NCI-H1436 treated with DMSO at 0.1 percent for 48 hours (cell line): ENCODE measurements at places on chromosomes 6 and 20.

GRCh38 chr6:131744432-131745287 is 33.8 kb upstream of the CTAGE9 start:
- DNase-seq: no peak

- no peak for DNase-seq
Observed at GRCh38 chr6:34310817-34311216, 62.0 kb upstream of the SMIM29 start.

- DNase-seq: no peak
Observed at GRCh38 chr6:127177030-127177922, 58.8 kb downstream of the RSPO3 start.

- no peak for DNase-seq
Observed at GRCh38 chr6:41652866-41653652, 14.8 kb downstream of the MDFI start.

- no peak for DNase-seq
Observed at GRCh38 chr6:75418233-75418632, 75.4 kb downstream of the FILIP1 start.

GRCh38 chr6:137051790-137052472 is 7.2 kb upstream of the IL20RA start:
- no peak for DNase-seq

- DNase-seq: peak; percentile 47
Observed at GRCh38 chr20:32483351-32484224, 101.5 kb downstream of the NOL4L start.

DNA sequence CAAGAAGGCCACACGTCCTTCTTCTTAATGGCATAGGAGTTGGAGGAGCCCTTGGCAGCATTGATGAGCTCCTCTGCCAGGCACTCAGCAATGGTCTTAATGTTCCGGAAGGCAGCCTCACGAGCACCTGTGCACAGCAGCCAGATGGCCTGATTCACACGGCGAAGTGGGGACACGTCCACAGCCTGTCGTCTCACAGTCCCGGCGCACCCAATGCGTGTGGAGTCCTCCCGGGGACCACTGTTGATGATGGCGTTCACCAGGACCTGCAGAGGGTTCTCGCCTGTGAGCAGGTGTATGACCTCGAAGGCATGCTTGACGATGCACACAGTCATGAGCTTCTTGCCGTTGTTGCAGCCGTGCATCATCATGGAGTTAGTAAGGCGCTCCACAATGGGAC is 4.6 kb upstream of the TSPYL4 start:
- DNase-seq: no peak

DNA sequence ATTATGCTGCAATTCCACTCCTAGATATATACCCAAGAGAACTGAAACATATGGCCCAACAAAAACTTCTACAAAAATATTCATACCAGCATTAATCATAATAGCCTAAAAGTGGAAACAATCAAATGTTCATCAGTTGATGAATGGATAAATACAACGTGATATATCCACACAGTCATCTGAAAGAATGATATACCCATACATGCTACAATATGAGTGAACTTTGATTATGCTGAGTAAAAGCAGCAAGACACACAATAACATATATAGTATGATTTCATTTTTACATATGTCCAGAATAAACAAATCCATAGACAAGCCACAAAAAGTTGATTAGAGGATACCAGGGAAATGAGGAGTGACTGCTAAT is 30.7 kb downstream of the CDK19 start:
- DNase-seq: no peak

DNA sequence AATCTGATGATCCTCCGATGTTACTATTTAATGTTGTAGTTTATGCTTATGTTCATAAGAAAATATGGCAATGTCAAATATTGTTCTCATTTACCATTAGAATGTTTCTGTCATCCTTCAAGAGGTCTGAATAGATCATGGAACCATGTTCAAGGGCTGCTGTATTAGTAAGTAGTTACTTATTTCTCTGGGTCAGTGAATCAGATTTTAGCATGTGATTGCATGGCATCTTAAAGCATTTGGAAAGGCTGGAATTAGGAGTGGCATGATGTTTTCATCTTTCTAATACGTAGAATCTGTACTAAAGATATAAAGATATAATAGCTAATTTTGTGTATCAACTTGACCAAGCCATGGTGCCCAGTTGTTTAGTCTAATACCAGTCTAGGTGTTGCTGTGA is 40.5 kb upstream of the NKX2-4 start:
- no peak for DNase-seq

GRCh38 chr6:68975064-68975463 is 340.0 kb downstream of the ADGRB3 start:
- DNase-seq: peak; percentile 15

DNA sequence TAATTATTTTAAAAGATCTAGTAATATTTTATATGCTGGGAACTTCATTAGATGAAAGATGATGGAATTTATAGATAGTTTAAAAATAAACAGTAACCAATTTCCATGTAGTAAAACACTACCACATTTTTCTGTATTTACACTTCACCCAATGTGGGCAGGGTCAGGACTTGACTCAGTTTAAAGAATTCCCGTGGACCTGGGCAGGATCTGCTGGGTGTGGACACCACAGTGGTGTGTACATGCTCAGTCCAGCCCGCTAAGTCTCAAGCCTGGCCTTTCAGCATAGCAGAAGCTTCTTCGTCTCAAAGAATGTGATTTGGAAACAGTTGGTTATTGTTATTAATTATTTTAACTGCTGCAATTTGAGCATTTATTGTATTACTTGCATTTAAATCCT is 364.2 kb downstream of the SYNE1 start:
- DNase-seq: no peak

- no peak for DNase-seq
Observed at GRCh38 chr6:46356543-46356942, 134.7 kb downstream of the RCAN2 start.

- no peak for DNase-seq
Observed at GRCh38 chr20:4805663-4806449, 84.1 kb downstream of the PRND start.

DNA sequence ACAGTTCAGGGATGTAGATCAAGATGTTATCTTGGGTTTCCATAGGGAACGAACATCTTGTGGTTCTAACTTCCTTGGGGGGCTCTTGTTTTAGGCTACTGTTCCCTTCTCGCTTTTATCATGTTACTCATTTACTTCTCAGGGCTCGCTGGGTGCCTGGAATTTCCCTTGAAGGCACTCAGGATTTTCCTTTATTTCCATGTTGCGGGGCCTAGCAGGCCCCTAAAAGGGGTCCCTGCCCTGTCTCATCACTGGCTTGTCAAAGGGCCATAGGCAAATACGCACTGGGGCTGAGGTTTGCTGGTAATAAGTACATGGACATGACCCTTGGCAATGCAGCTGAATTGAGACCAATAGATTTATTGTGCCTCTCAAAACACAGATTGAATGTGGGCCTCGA is 262.3 kb downstream of the CDH4 start:
- no peak for DNase-seq

GRCh38 chr20:20443504-20443903 is 75.6 kb downstream of the INSM1 start:
- no peak for DNase-seq

DNA sequence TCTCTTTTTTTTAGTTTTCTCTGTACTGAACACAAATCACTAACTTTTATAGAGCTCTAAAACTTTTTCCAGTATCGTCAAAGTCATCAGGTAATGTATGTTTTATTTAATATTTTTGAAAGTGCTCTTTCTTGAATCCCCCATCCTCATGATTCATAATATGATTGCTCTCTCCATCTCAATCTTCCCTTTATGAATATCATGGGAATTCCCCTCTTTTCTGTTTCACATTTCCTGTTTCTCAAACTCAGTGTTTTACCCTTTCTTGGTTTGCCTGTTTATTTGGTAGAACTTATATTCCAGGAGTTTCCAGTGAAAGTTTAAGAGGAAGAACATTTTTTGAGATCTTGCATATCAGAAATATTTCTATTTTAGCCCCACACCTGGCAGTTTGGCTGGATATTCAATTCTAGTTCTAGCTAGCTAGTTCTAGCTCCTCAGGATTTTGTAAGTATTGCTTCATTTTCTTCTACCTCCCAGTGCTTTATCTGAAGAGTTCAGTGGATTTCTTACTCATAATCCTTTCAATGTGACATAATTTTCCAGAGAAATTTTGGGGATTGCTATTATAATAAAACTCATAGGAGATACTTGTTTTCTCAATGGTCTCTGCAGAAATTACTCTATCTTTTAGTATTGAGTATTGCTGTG is 6.1 kb upstream of the C6orf58 start:
- DNase-seq: no peak

DNA sequence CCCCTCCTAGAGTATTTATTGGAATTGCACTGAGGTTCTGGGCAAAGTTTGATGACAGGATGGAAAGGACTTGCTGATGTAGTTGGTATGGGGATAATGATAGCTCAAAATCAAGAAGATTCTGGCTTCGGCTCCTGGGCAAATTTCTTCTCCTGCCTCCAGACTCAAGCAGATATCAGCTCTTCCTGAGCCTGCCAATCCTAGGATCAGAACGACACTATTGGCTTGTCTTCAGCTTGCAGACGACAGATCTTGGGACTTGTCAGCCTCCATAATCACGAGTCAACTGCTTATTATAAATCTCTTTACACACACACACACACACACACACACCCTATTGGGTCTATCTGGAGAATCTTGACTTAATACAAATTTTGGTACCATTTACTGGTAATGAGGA is 131.1 kb downstream of the PREX1 start:
- no peak for DNase-seq

DNA sequence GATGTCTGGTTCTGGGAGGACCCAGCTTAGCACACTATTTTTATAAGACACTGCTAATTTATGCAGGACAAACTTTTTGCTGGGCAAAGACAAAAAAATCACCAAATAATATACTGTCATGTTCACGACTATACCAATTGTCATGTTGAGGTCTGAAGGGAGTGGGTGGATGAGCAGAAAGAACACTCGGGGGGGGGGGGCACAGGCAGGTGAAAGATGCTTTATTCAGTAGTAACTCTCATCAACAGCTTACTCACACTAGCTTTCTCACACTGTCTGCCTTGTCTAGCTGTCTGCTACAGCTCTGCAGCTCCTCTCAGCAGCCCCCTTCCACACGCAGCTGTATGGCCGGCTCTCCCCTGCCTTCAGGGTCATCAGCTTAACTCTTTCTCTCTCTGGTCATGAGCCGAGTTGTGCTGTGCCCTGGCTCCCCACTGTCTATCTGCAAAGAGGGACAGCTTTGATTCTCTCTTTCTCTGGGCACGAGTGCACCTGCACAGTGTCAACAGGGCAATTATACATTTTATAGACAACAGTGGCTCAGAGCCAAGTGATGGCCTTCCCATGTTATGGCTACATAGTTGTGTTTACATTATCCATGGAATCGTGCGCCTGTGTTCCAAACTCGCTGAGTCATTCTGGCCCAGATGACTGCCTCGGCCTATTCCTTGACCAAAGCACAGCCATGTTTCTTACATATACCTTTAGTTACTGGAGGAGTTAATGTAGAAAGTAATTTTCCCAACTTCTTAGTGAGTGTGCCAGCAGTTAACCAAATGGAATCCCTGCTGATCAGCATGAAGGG is 187.7 kb upstream of the PRSS16 start:
- no peak for DNase-seq

DNA sequence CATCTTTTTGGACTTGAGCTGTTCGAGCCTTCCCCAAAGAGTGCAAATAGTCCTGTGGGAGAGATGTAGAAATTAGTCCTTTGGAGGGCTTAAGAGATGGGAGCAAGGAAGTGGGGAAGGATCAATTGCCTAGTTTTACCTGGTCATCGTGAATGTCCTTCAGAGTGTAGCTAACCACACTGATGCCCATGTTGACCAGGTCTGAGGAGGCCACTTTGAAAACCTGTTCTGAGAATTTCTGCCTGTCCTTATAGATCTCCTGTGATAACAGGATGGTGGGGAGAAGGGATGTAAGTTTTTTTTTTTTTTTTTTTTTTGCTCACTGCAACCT is 2.0 kb downstream of the FLOT1 start:
- DNase-seq: no peak

- no peak for DNase-seq
Observed at GRCh38 chr20:17938871-17939619, 29.5 kb downstream of the SNX5 start.

DNA sequence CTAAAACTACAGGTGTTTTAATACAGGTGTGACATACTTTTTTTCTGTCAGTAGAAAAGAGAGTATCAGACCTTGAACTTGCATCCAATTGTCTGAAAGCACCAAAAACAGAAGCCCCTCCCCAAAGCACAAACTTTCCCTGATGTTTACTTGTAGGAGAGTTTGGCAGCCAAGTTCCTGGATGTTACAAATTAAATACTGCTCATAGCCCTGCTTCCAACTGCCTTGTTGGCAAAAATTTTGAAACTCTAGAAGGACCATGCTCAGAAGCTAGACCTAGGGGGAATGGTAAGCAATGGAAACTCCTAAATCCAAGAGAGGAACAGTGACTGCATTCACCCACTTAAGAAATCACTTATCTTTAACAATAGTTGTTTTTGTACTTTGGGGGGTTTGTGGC is 17.0 kb upstream of the ARG1 start:
- no peak for DNase-seq

DNA sequence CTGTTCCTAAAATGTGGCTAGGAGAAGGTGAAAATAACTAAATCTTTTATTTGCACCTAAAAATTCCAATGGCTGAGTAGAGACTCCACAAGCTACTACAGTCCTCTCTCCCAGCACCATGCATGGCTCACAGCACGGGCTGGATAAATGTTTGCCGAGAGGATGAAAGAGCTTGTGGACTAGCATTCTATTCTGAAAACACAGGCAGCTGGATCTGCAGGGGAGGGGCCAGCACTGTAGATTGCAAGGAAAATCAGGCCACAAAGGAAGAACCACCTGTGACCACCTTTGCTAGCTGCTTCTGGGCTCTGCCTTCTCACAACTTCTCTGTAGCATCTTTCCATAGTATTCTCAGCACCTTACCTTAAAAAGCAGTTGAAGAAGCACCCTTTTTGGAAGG is 46.6 kb downstream of the CLIC5 start:
- DNase-seq: no peak

- DNase-seq: no peak
Observed at GRCh38 chr6:74912234-74912633, 293.6 kb downstream of the COL12A1 start.

GRCh38 chr6:33579828-33580714 is at the start of gene BAK1:
TSS of gene BAK1 (minus strand) at chr6:33580276. CDS start at chr6:33577604, 2,672 bp downstream.
- peak; percentile 70 for DNase-seq

DNA sequence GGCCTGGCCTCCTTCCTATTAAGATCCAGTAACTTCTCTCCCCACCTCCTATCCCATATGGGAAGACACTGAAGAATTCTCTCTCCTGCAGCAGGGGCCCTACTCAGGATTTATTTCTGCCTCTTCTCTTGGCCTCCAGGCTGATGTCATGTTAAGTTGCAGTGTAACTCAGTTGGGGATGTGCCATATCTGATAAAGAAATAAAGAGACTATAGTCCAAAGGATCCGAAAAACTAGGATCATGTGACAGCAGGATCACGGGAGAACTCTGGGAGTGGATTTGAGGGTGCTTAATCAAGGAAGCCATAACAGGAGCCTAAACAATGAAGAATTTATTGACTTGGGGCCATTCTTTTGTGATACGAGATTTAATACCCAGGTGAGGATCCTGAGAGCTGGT is 38.5 kb upstream of the TGM6 start:
- DNase-seq: no peak

GRCh38 chr6:140303218-140303949 is 928.9 kb upstream of the CITED2 start:
- no peak for DNase-seq
